Right atrium auricular region (tissue), 2 donors: ENCODE measurements at places on chromosomes 16 and 17.

- no peak for DNase-seq
Measured at GRCh38 chr16:19601083-19601976, 45.8 kb downstream of the VPS35L start.

DNA sequence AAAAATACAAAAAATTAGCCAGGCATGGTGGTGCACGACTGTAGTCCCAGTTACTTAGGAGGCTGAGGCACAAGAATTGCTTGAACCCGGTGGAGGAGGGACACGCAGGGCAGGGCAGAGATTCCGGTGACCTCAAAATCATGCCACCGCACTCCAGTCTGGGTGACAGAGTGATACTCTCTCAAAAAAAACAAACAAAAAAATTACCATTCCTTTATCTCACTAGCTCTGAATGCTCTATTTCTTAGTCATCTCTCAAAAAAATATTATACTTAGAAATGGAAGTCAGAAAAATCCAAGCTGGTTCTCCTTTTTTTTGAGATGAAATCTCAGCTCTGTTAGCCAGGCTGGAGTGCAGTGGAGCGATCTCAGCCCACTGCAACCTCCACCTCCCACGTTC lies 40.8 kb downstream of the SPOP start:
- DNase-seq, result no peak

GRCh38 chr16:60107437-60107836 lies 1373.3 kb upstream of the GOT2 start:
- DNase-seq, result no peak

GRCh38 chr16:27924411-27925118 lies 138.9 kb downstream of the GSG1L start:
- DNase-seq, result no peak

DNA sequence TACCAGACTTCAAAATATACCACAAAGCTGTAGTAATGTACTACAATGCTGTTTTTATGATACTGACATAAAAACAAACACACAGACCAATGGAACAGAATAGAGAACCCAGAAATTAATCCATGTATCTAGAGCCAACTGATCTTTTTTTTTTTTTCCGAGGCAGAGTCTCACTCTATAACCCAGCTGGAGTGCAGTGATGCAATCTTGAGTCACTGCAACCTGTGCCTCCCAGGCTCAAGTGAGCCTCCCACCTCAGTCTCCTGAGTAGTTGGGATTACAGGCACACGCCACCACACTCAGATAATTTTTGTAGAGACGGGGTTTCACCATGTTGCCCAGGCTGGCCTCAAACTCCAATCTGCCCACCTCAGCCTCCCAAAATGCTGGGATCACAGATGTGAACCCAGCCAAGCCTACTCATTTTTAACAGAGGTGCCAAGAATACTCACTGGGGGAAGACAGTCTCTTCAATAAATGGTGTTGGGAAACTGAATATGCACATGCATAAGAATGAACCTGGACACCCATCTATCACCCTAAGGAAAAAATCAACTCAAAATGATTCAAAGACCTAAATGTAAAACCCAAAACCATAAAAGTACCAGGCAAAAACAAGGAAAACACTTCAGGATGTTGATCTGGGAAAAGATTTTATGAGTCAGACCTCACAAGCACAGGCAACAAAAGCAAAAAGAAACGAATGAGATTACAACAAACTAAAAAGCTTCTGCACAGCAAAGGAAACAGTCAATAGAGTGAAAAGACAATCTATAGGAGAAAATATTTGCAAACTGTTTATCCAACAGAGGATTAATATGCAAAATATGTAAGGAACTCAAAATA lies 63.1 kb downstream of the STX8 start:
- no peak for DNase-seq

- DNase-seq, result no peak
Measured at GRCh38 chr16:87878704-87879103, 9.4 kb upstream of the SLC7A5 start.

DNA sequence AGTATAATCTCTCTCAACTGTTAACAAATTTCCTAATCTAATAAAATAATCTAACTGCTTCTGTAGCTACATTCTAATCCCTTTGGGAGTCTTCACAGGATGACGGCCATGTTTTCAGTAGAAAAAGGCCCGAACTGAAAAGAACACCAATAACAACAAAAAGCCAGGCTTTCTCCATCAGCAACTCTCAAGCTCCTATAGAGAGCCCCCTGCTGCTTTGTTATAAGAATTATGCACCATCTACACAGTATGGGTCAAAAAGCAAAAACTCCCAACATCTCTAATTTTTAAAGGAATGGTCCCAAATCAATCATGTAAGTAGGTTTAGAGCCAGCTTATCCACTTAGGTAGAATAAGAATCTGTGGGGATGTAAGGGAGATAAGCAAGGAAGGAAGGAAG lies 163.6 kb upstream of the C17orf78 start:
- DNase-seq, result no peak

DNA sequence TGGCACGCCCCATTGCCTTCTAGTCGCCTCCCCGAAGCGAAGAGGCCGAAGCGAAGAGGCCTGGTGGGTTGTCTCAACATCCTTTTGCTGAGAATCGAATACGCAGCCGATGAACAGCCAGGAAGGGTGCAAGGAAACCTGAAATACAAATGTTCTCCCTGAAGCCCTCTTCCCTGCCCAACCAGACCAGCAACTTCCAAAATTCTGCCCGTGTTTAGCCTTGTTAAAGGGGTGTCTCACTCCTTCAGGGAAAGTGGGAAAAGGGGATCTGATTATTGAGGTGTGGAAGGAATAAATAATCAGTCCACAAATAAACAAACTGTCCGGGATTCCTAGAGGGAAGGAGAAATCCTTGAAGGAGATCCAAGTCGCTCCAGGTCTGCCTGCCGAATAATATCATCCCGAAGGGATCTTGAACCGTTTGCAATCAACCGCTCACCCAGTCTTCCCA lies 1.4 kb upstream of the FOXC2 start:
- no peak for DNase-seq

DNA sequence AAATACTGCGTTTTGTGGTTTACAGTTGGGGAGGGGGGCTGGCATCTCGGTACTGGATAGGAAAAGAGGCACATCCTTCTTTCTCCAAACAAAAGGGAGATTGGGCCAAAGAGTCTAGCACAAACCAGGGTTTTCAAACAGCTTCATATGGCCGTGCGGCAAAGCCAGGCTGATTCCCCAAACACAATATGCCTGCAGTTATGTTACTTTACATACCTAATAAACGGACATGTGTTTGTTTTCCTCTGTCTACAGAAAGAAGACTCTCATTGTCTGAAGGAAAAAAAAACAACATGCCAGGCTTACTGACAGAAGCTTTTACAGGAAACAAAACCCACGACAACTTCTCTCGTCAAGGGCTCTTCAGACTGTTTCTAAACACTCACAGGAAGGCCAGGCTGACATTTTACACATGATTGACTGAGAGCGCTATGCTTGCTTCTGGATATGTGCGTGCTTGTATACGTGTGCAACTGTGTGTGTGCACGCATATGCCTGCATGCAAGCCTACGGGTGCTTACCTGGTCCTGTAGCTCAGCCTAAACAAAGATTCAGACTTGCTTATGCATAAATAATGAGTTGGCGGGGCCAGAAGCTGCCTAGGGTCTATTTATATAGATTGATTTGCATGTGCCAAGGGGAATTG lies 461.0 kb upstream of the C16orf82 start:
- DNase-seq, result no peak

GRCh38 chr16:64398793-64399192 lies 723.1 kb downstream of the CDH11 start:
- DNase-seq, result no peak

- DNase-seq, result no peak
Measured at GRCh38 chr16:87133112-87133850, 183.9 kb downstream of the C16orf95 start.

- no peak for DNase-seq
Measured at GRCh38 chr17:47717261-47717697, 15.8 kb upstream of the TBX21 start.

GRCh38 chr16:822174-822908 lies 21.8 kb upstream of the GNG13 start:
- no peak for DNase-seq

- peak; percentile 59 for DNase-seq
Measured at GRCh38 chr17:3033741-3034577, 29.4 kb downstream of the OR1D5 start.

DNA sequence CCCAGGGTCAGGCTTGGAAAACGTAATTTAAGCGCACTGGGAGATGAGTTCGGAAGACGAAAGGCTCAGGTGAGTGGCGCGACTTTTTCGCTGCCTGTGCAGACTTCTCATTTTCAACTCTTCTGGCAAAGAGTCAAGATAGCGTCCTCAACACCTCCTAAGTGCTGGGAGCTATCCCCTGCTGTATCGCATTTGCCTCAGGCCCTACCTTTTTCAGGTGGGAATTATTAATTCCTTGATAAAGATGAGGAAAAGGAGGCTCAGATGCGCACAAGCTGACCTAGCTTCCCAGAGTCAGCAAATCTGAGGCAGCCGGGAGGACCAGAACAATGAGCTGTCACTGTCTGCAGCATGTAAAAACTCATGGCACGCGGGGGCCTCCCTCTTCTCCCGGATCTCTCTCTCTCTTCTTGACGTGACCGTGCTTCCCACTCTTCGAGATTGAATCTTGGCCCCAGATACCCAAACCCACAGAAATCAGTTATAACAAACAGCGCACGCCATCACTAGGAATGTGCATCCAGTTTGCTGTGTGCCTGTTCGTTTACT lies 512 bp upstream of the ADAMTS18 start:
- no peak for DNase-seq

- DNase-seq, result no peak
Measured at GRCh38 chr17:56319531-56319930, 166.3 kb downstream of the ANKFN1 start.

DNA sequence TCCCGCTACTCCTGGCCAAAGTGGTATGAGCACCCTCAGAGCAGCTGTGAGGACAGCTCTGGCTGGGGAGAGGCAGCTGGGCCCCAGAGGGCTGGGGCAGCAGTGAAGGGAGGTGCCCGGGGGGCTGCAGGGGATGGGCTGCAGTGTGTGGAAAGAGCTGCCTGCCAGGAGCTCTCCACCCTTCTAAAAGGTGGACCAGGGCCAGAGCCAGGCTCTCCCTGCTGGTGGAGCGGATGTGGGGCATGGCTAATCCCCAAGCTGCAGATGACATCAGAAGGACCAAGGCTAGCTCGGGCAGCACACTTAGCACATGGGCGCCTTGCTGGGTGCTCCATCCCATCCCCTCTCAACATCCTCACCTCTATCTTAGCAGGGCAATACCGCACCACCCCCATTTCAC lies 103.1 kb downstream of the SDK2 start:
- no peak for DNase-seq

GRCh38 chr17:80855948-80856862 lies 135.4 kb upstream of the CHMP6 start:
- DNase-seq, result peak; percentile 73
